Activated T-helper 2 cell treated with anti-CD3 and anti-CD28 coated beads, Interferon-gamma antibody, Interleukin-2, Interleukin-4, amounts not matched to agents 10 μg/mL and 5 μg/mL and 100 μg/mL, durations not matched to agents 14 hours and 24 hours and 36 hours (primary cell): ENCODE measurements at places on chromosomes 1 and 21. TPM values are rescaled to one million over a fixed set of nuclear protein-coding genes. Genes with fewer than 3 reads are reported as not detected.
A peak's percentile ranks its signal among the peaks of the same experiment; 100 is the strongest.

GABPA gene
- total RNA-seq, result 22.7 and 26.3 TPM in 2 replicates

HCRTR1 gene
- not detected in 2 replicates for total RNA-seq

CFAP141 gene
- total RNA-seq, result not detected in 2 replicates

TNFRSF18 gene
- total RNA-seq, result 219 and 231 TPM in 2 replicates

SPRR2A gene
- not detected in 2 replicates for total RNA-seq

NEGR1 gene
- not detected in 2 replicates for total RNA-seq

DNA sequence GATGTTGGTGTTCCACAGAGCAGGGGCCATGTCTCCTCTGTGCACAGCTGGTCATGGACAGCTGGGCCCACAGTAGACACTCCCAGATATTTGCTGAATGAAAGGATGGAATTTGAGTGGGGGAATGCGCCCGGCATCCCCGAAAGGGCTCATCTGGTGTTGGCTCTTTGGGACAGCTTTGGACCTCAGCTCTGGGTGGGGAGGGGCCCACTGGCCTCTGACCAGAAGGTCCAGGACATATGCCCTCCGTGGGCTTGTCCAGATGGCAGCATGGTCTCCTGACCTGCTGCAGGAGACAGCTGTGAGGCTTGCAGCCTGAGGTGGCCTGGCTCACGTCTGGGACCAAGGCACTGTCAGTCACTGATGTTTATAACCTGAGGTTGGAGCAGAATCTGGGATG, 160.4 kb upstream of the AJAP1 start:
- H3K36me3 ChIP-seq, result no peaks in the 10 kb centered on the region
- no peak for DNase-seq
- no peaks in the 10 kb centered on the region for H3K27me3 ChIP-seq
- H3K4me3 ChIP-seq, result no peak overlapping the region
- H3K4me1 ChIP-seq, result no peaks in the 10 kb centered on the region
- no peak overlapping the region for H3K27ac ChIP-seq

GRCh38 chr1:68322837-68323687, 90.7 kb upstream of the WLS start:
- H3K4me1 ChIP-seq, result no peaks in the 10 kb centered on the region
- H3K27ac ChIP-seq, result no peak overlapping the region
- no peak overlapping the region for H3K4me3 ChIP-seq
- no peaks in the 10 kb centered on the region for H3K36me3 ChIP-seq
- no peaks in the 10 kb centered on the region for H3K27me3 ChIP-seq

DNA sequence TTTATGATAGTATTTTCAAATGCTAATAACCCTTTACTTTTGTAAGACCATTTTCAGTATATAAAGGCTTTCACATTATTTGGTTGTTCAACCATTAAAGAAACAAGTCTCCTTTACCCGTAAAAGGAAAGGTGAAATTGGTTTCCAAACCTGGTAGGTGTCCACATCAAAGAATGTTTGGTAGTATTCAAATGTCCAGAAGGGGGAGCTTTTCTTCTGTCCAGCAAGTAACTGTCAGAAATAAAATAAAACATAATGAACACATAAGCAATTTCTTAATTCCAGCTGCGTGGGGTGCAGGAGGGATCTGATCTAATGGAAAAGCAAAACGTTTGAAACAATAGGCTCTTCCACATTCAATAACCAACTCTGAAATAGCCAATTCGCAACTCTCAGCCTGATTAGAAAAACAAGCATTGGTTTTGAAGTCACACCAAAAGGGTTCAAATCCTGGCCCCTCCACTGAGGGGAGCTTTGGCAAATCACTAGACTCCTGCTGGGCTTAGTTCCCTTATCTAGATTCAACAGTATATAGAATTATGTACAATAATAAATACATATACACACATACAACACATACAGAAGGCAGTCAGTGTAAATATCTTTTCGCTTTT, 11.0 kb downstream of the YIPF1 start:
- H3K27me3 ChIP-seq, result no peaks in the 10 kb centered on the region
- H3K4me1 ChIP-seq, result peaks cover 6% of the 10 kb centered on the region
- no peak overlapping the region for H3K4me3 ChIP-seq
- no peak for DNase-seq

DNA sequence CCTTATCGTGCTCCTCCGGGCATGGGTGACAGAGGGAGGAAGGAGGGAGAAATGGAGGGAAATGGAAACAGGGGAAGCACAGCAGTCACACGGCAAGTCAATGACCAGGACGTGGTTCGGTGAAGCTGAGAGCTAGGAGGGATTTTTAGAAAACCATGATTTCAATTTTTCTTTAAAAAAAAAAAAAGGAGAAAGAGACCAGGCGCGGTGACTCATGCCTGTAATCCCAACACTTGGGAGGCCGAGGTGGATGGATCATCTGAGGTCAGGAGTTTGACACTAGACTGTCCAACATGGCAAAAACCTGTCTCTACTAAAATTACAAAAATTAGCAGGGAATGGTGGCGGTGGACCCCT, 776 bp upstream of the TNFRSF9 start:
- no peak for DNase-seq
- H3K4me1 ChIP-seq, result peaks cover 61% of the 10 kb centered on the region
- H3K36me3 ChIP-seq, result peaks cover 37% of the 10 kb centered on the region

DNA sequence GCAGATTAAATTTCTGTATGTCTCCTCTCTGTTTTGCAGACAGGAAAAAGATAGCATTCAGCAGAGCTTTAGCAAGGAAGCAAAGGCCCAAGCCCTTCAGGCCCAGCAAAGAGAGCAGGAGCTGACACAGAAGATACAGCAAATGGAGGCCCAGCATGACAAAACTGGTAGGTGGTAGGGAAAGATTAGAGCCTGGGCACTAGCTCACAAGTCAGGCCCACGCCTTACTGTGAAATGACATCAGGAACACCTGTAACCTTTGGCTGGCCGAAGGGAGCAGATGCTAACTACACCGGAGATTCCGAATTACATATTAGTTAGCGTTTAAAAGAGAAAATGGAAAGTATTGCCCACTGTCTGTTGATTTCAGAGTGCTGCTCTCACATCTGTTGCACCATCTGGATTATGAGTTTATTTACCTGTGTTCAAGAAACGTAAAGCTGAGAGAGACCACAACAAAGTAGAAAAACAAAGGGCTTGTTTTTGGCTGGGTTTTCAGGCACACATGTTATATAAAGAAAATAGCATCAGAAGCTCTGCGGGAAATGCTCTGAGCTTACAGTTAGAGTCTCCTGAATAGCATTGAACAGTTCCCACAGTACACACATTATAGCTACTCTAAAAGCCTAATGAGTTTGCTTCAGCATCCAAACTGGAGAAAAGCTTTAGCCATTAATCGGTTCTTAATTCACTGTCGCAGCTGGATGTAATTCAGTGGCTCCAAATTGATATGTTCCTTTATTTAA, 160.0 kb downstream of the SDCCAG8 start:
- H3K4me3 ChIP-seq, result peak overlapping the region; percentile 40
- peak overlapping the region; percentile 47 for H3K27ac ChIP-seq
- peaks cover 58% of the 10 kb centered on the region for H3K4me1 ChIP-seq
- no peak for DNase-seq
- H3K27me3 ChIP-seq, result no peaks in the 10 kb centered on the region
- H3K36me3 ChIP-seq, result peaks cover 16% of the 10 kb centered on the region

GRCh38 chr21:15631342-15631741, 98.4 kb upstream of the USP25 start:
- no peaks in the 10 kb centered on the region for H3K4me1 ChIP-seq
- H3K4me3 ChIP-seq, result no peak overlapping the region
- H3K36me3 ChIP-seq, result no peaks in the 10 kb centered on the region
- H3K27me3 ChIP-seq, result no peaks in the 10 kb centered on the region
- H3K27ac ChIP-seq, result no peak overlapping the region
- DNase-seq, result no peak

DNA sequence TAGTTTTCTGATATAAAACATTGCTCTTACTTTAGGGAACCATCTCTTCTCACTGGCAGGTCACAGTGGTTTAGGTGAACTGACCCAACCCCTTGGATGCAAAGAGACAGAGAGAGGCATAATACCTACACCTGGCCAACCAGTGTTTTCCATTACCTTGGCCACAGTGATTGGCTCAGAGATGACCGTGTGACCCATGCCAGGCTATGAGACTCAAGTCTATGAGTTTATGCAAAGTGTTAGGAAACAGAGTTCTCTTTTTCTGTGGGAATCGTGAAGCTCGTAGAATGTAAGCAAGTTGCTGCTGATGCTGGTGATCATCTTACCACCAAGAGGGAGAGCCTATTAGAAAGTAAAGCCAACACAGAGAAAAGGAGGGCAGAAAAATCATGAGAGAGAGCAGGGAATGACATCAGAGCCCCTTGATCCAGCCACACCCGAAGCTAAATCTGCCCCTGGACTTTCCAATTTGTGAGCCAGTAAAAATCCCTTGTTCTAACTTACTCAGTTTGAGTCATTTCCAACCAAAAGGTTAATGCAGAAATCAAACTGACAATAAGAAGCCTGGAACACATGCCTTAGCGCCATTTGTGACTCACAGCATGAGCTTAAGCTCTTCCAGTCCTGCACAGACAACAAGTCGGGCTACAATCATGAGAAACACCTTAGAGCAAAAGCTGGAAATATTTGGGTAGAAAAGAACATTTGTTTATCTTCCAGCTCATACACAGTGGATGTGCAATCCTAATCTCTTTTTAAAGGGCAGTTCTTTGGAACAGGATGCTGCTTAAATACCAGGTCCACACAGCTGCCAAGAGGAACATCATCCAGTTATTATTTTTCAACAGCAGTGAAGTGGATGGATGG, 81.3 kb upstream of the KAZN start:
- no peaks in the 10 kb centered on the region for H3K4me1 ChIP-seq
- no peaks in the 10 kb centered on the region for H3K36me3 ChIP-seq
- H3K4me3 ChIP-seq, result no peak overlapping the region
- H3K27ac ChIP-seq, result no peak overlapping the region
- no peaks in the 10 kb centered on the region for H3K27me3 ChIP-seq
- DNase-seq, result no peak

- no peaks in the 10 kb centered on the region for H3K36me3 ChIP-seq
- H3K4me3 ChIP-seq, result no peak overlapping the region
- DNase-seq, result no peak
- no peaks in the 10 kb centered on the region for H3K4me1 ChIP-seq
- H3K27ac ChIP-seq, result no peak overlapping the region
Observed at GRCh38 chr1:4684136-4684535, 29.7 kb downstream of the AJAP1 start.

GRCh38 chr1:65255035-65255655, 54.2 kb upstream of the DNAJC6 start:
- no peaks in the 10 kb centered on the region for H3K36me3 ChIP-seq
- H3K4me3 ChIP-seq, result peak overlapping the region; percentile 83
- peaks cover 15% of the 10 kb centered on the region for H3K4me1 ChIP-seq
- no peak for DNase-seq
- no peak overlapping the region for H3K27ac ChIP-seq
- H3K27me3 ChIP-seq, result peaks cover 39% of the 10 kb centered on the region

DNA sequence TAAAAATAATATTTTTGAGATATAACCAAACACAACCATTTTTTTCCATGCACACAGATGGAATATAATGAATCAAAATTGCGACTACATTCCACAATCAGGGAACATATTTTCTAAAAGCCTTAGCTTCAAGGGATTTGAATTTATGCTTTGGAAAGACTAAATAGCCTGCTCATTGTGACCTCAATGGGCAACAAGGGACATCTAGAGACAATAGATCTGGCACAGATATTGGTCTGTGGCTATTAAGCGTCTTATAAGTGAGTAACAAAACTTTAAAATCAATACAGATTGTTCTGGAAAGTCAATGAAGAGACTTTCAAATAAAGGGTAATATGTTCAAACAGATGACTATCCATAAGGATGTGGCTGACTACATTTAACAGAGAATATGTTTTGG, 660.6 kb upstream of the ADGRL4 start:
- no peak overlapping the region for H3K4me3 ChIP-seq
- no peaks in the 10 kb centered on the region for H3K27me3 ChIP-seq
- no peak for DNase-seq
- no peaks in the 10 kb centered on the region for H3K36me3 ChIP-seq

DNA sequence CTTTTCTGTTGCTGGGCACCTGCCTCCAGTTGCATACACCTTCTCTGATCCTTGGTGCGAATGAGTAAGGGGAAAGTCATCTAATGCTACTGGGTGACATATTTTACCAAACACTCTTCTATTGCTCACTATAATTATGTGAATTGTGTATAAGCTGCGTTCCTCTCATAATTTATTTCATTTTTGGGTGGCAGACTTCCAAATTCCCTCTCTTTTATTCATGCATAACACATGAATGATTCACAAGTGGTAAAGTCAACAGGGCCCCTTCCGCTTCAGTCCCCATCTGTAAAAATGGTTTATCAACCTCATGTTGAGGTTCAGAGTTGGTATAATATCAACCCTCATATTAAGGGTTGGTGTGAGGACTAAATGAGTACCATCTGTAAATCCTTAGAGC, 3.2 kb upstream of the QSOX1 start:
- H3K4me1 ChIP-seq, result peaks cover 22% of the 10 kb centered on the region
- no peak for DNase-seq
- H3K27ac ChIP-seq, result no peak overlapping the region
- H3K4me3 ChIP-seq, result no peak overlapping the region
- peaks cover 3% of the 10 kb centered on the region for H3K27me3 ChIP-seq
- no peaks in the 10 kb centered on the region for H3K36me3 ChIP-seq

GRCh38 chr1:105591681-105592080, 1464.8 kb upstream of the PRMT6 start:
- no peak for DNase-seq
- H3K36me3 ChIP-seq, result no peaks in the 10 kb centered on the region
- H3K27ac ChIP-seq, result no peak overlapping the region
- H3K27me3 ChIP-seq, result no peaks in the 10 kb centered on the region
- no peaks in the 10 kb centered on the region for H3K4me1 ChIP-seq

GRCh38 chr1:41656068-41656467, 171.6 kb upstream of the EDN2 start:
- no peaks in the 10 kb centered on the region for H3K27me3 ChIP-seq
- peaks cover 60% of the 10 kb centered on the region for H3K36me3 ChIP-seq
- no peak overlapping the region for H3K4me3 ChIP-seq
- H3K27ac ChIP-seq, result peak overlapping the region; percentile 67
- H3K4me1 ChIP-seq, result peaks cover 82% of the 10 kb centered on the region

GRCh38 chr21:45226540-45227326, 61.0 kb downstream of the POFUT2 start:
- peaks cover 32% of the 10 kb centered on the region for H3K4me1 ChIP-seq
- peaks cover 12% of the 10 kb centered on the region for H3K36me3 ChIP-seq
- peaks cover 4% of the 10 kb centered on the region for H3K27me3 ChIP-seq
- DNase-seq, result no peak
